Naive B cell (primary cell): ENCODE measurements at places on chromosomes 13 and 19. TPM values are rescaled to one million over a fixed set of nuclear protein-coding genes. Genes with fewer than 3 reads are reported as not detected.

- H3K27me3 ChIP-seq, result no peaks in the 10 kb centered on the region
- peak overlapping the region; percentile 26 for H3K4me3 ChIP-seq
- H3K27ac ChIP-seq, result peak overlapping the region; percentile 39
Observed at GRCh38 chr19:43774103-43774939, 6.5 kb downstream of the KCNN4 start.

DNA sequence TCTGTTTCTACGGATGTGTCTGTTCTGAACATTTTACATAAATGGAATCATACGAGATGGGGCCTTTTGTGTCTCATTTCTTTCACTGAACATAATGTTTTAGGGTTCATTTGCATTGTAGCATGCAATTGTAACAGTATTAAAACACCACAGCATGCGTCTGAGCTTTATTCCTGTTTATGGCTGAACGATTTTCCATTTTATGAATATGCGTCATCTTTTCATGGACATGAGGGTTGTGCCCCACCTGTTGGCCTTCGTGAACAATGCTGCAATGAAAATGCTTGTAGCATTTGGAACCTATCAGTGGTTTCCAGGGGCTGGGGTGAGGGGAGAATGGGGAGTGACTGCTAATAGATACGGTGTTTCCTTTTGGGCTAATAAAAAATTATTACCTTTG lies 5.1 kb downstream of the OR10H1 start:
- H3K27me3 ChIP-seq, result peaks cover 66% of the 10 kb centered on the region
- H3K4me1 ChIP-seq, result peaks cover 8% of the 10 kb centered on the region
- H3K27ac ChIP-seq, result no peak overlapping the region
- no peak for DNase-seq
- peaks cover 6% of the 10 kb centered on the region for H3K36me3 ChIP-seq

DNA sequence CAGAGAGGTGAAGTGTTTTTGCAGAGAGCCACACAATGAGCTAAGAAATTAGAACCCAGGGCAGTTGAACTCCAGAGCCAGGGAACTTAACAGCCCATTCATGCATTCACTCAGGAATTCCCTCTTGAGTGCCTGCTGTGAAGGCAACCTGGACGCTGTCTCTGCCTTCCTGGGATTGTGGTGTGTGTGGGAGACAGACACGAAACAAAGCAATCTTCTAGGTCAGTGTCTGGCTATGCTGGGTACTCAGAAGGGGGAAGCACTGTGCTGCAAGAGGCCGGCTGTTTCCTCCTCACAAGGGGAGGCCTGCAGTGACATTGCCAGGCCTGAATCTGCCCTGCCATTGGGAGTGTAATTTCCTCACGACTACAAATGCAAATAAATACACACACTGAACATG lies 9.7 kb downstream of the BCKDHA start:
- no peak for DNase-seq
- H3K4me3 ChIP-seq, result peak overlapping the region; percentile 1
- H3K4me1 ChIP-seq, result peaks cover 14% of the 10 kb centered on the region
- no peak overlapping the region for H3K27ac ChIP-seq
- no peaks in the 10 kb centered on the region for H3K36me3 ChIP-seq

- DNase-seq, result no peak
- H3K4me3 ChIP-seq, result no peak overlapping the region
- no peak overlapping the region for H3K27ac ChIP-seq
- H3K36me3 ChIP-seq, result no peaks in the 10 kb centered on the region
- peaks cover 6% of the 10 kb centered on the region for H3K27me3 ChIP-seq
Observed at GRCh38 chr19:15210323-15210781, 9.6 kb upstream of the NOTCH3 start.

Gene PSG11
- polyA plus RNA-seq, result not detected

DNA sequence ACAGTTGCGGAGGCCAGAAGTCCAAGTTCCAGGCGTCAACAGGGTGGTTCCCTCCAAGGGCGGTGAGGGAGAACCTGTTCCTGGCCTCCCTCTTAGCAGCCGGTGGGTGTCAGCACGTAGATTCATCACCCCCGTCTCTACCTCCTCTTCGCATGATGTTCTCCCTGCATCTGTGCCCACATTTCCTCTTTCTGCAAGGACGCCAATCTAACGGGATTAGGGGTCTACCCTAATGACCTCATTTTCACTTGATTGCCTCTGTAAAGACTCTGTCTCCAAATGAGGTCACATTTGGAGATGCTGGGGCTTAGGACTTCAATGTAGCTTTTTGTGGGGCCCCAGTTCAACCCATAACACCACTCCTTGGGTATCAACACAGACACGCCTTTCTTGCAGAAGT lies 38.5 kb downstream of the DPF1 start:
- peaks cover 7% of the 10 kb centered on the region for H3K4me1 ChIP-seq
- no peaks in the 10 kb centered on the region for H3K27me3 ChIP-seq
- H3K4me3 ChIP-seq, result no peak overlapping the region
- no peak for DNase-seq
- H3K27ac ChIP-seq, result peak overlapping the region; percentile 33

Gene KLK6
- polyA plus RNA-seq, result not detected

DNA sequence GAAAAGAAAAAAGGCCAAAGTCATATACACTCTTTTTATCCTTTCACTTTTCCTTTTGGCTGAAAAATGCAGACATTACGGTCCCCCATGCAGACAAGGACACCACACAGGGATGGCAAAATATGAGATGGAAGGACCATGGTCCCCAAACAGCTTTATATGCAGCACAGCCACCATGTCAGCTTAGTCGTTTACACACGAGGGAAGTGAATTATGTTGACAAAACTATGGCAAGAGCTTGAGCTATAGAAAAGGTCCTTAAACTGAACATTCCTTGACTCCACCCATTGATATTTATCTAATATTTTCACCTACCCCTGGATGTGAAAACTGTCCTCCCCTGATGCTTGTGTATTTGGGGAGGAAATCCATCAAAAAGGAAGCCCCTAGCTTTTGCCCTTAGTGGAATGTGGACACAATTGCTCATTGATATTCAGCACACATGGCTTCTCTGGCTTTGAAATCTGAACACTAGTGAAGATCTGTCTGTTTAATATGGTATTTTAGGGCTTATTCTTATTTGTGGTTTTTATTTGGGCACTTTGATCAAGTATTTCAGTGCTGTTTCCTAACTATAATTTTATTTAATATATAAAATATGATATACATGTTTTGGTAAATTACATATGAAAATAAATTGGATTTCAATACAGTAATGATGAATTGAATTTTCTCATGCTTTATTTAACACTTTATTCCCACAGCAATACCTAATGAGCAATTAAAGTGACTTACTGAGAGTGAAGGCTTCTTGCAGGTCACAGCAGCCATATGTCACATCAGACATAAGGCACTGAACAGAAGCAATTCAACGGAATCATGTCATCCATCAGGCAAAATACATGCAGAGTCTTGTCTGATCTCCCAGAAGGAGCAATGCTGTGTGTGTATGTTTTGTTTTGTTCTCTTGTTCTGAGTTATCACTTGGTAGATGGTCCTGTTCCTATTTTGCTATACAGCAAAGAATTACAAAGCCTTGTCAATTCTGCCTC lies 6.8 kb upstream of the GTF2F2 start:
- H3K27ac ChIP-seq, result no peak overlapping the region
- H3K36me3 ChIP-seq, result no peaks in the 10 kb centered on the region
- DNase-seq, result no peak

GRCh38 chr19:38833092-38833425 lies 1.5 kb upstream of the ECH1 start:
- H3K4me3 ChIP-seq, result peak overlapping the region; percentile 42
- H3K4me1 ChIP-seq, result peaks cover 12% of the 10 kb centered on the region
- H3K27ac ChIP-seq, result no peak overlapping the region

DNA sequence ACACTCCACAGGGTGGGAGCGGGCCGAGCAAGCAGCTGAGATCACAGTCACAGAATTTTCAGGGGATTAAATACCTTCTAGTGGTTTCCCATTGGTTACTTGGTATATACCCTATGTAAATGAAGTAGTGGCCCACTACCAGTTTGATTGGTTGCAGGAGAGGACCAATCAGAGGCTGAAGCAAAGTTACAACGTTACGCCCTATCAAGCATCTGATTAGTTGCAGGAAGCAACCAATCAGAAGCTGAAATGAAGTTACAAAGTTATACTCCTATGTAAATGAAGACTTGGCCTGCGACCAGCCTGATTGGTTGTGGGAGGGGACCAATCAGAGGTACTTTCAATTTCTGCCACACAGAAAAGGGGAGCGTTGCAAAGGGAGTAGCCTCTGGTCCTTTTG lies 474.0 kb downstream of the COG6 start:
- DNase-seq, result no peak
- no peak overlapping the region for H3K4me3 ChIP-seq
- peaks cover 43% of the 10 kb centered on the region for H3K4me1 ChIP-seq

- peak; percentile 37 for DNase-seq
- no peaks in the 10 kb centered on the region for H3K4me1 ChIP-seq
- H3K27me3 ChIP-seq, result peaks cover 38% of the 10 kb centered on the region
- no peak overlapping the region for H3K27ac ChIP-seq
Observed at GRCh38 chr13:110412132-110412914, 105.2 kb downstream of the COL4A2 start.

Gene SLC8A2
- not detected for polyA plus RNA-seq

DNA sequence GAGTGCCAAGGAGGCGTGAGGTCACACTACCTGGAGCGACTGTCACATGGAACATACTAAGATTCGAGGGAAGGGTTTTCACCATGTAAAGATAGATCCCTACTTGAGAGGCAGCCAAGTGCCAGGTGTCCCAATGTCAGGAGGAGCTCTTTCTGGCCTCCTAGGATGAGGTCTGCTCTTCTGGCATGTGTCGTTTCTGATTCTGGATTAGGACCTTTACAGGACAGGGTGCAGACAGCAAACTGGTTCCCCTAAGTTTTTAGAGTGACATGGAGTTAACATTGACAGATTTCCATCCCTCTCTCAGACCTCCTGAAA lies 75.3 kb downstream of the ZNF536 start:
- H3K27ac ChIP-seq, result no peak overlapping the region
- H3K4me1 ChIP-seq, result peaks cover 7% of the 10 kb centered on the region
- no peak for DNase-seq
- H3K27me3 ChIP-seq, result peaks cover 4% of the 10 kb centered on the region
- no peaks in the 10 kb centered on the region for H3K36me3 ChIP-seq

GRCh38 chr13:97780486-97780885 lies 173.0 kb upstream of the IPO5 start:
- H3K27ac ChIP-seq, result no peak overlapping the region
- no peaks in the 10 kb centered on the region for H3K4me1 ChIP-seq
- no peak for DNase-seq
- H3K4me3 ChIP-seq, result no peak overlapping the region
- no peaks in the 10 kb centered on the region for H3K27me3 ChIP-seq
- H3K36me3 ChIP-seq, result no peaks in the 10 kb centered on the region

GRCh38 chr13:99870541-99870940 lies 101.0 kb downstream of the ZIC5 start:
- no peaks in the 10 kb centered on the region for H3K27me3 ChIP-seq
- no peak overlapping the region for H3K4me3 ChIP-seq
- no peak for DNase-seq
- peaks cover 24% of the 10 kb centered on the region for H3K36me3 ChIP-seq
